ENCODE measurements at places on chromosomes 4 and X.

DNA sequence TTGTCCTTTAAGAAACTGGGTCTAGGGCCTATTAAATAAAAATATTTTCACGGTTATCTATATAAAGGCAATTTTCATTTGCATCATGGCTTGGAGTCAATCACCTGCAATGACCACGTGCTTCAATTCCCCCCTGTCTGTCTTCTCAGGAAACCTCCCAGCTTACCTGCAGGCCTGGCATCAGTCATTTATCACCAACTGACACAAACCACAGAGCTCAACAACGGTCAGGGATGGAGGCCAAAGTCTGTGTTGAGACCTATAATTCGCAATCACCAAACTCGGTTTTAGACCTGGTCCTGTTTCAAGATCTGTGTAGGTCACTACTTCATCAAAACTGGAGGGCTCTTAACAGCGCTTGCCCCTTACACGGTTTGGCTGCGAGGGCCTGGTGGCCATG is 1.9 kb downstream of the SLC9A7 start:
- no peak for DNase-seq

DNA sequence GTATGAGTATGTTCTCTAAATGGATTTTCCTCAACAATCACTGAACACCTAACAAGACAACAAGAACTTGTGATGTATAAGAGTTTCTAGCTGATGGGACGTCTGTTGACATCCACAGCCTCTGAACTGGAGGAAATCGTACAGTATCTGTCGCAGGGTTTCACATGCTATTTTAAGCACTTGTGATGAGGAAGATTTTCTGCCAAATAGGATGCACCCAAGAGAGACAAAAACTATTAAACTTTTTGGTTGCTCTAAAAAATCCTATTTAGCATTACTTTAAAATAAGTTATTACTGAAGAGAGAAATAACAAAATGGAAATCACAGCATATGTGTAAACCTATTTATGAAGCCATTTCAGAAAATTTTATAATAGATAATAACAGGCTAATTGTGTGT is 356.1 kb upstream of the SLC7A11 start:
- no peak for DNase-seq

DNA sequence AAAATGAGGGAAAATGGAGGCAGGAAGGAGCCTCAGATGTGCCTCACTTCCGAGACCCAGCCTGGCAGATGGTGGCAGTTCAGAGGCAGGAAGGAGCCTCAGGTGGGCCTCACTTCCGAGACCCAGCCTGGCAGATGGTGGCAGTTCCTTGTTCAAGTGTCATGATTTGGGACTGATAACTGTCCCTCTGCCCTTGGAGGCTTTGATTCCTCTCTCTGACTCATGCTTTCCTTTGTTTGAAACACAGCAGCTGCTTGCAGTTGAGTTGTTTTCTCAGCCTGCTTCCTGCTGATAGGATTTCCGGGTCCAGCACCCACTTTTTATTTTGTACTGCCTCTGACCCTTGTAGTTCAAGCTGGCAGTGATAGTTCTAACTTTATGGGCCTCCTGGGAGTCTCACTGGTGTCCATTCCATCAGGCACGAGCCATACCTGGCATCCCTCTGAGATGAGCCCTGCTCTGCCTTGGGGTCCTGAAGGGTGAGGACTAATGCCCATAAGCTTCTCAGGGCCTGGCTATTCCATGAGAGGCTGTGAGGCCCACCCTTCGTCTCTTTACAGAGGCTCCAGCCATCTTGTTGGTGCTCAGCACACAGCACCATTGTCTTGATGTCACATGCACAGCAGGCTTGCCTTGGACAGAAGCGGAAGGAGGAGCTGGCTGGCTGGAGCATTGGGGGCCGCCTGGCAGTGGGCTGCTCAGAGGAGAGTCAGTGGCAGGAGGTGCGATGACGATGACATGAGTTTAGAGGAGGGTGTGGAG is 13.0 kb downstream of the RGS12 start:
- DNase-seq, result no peak

DNA sequence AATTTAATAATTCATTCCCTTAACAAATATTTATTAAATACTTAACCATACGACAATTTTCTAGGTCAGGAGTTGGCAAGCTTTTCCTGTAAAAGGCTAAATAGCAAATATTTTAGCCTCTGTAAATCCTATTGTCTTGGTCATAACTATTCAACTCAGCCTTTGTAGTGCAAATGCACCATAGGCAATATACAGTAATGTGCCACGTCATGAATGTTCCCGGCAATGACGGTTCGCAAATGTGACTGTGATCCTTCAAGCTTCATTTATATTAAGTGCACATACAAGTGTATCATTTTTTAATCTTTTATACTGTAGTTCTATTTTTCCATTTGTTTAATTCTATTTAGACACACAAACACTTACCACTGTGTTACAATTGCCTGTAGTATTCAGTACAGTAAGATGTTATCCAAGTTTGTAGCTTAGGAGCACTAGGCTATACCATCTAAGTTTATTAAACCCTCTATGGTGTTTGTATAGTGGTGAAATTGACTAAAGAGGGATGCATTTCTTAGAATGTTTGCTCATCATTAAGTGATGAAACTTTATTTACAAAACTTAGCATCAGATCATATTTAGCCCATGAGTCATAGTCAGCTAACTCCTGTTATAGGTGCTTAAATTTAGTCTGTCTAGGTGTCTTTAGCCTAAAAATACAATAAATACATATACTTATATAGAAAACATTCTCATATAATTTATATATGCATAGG is 553.6 kb downstream of the STPG2 start:
- DNase-seq, result no peak

GRCh38 chrX:107804427-107804826 is 21.2 kb upstream of the MID2 start:
- DNase-seq, result no peak

DNA sequence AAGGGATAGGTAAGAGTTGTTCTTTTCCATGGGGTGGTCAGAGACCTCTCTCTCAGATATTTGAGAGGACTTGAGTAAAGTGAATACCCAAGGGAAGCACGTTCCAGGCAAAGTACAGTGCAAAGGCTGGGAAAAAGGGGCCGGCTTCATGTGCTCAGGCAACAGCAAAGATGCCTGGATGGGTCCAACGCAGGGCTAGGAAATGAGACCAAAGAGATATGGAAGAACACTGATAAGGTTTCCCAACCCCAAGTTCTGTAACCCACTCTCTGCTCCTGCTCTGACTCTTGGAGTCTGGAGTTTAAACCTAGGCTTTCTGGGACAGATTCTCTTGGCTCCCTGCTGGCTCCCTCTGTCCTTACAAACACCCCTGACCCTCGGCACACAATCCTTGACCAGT is 36.2 kb upstream of the PROM1 start:
- DNase-seq, result no peak

GRCh38 chr4:7325541-7325940 is 109.2 kb downstream of the PSAPL1 start:
- no peak for DNase-seq

DNA sequence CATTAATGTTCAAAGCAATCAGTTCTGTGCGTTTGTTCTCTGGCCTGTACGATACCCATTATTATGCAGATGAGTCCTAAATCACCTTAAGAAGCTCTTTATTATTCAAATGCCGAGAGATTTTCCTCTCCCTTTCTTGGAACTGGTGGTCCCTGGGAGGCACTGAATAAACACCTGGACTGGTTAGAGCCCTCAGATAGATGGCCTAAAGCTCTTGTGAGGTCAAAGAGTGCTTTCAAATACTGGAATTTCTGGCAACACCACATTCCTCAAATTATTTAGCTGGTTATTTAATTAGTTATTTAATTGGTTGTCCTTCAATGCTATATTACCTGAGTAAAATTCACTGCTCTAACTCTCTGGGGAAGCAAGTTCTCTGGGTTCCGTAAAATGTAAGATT is 3.0 kb downstream of the ARHGEF38 start:
- DNase-seq, result no peak

DNA sequence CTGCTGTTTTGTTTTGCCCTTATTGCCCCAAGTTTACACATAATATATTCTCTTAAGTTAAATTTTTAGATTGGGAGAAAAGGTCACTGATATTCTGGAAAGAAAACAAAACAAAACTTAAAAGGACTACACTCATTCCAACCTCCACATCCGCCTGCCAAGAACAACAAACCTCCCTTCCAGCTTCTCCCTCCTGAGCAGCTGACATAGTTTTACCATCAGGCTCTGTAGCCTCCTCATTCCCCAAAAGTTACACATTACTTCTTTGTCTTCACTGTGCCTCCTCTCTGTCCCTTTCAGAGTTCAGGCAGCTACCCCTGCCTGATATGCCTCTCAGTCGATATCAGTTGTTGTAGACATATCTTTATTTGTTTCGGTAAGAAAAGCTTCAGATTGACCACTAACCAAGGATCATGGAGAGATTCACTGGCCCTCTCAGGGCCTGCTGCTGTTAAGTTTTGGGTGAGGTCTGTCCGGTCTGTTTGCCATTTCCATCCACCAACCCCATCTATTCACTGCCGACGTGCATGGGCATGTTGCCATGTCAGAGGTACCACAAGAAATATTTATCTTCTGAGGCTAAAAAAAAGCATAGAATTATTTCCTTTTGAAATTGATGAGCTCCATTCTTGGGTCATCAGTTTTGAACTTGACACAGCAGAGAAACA is 164.1 kb downstream of the GASK1B start:
- DNase-seq, result no peak

- no peak for DNase-seq
Measured at GRCh38 chr4:8508740-8509139, 68.2 kb downstream of the TRMT44 start.

DNA sequence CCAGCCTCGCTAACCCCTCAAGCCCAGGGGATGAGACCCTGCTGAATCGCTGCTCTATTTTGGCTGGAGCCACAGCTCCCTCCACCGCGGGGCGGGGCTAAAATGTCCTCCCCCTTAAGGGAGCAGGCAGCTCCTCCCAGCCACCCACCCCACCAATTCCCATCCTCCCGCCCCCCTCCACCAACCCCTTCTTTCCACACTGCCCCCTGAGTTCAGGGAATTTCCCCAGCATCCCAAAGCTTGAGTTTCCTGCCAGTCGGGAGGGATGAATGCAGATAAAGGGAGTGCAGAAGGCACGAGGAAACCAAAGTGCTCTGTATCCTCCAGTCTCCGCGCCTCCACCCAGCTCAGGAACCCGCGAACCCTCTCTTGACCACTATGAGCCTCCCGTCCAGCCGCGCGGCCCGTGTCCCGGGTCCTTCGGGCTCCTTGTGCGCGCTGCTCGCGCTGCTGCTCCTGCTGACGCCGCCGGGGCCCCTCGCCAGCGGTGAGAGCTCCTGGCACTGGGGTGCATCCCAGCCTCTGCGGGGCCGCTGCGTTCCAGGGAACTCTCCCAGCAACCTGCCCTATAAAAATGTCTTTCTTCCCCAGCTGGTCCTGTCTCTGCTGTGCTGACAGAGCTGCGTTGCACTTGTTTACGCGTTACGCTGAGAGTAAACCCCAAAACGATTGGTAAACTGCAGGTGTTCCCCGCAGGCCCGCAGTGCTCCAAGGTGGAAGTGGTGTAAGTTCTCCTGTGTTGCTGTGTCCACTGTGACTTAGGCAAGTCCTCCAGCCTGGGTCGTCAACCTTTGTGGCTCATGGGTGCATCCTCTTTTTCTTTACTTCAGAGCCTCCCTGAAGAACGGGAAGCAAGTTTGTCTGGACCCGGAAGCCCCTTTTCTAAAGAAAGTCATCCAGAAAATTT is at the start of gene CXCL6:
TSS of gene CXCL6 (plus strand) at position 306 of the 907 bp plus-strand sequence. CDS start at position 379, 73 bp downstream.
- DNase-seq, result no peak

DNA sequence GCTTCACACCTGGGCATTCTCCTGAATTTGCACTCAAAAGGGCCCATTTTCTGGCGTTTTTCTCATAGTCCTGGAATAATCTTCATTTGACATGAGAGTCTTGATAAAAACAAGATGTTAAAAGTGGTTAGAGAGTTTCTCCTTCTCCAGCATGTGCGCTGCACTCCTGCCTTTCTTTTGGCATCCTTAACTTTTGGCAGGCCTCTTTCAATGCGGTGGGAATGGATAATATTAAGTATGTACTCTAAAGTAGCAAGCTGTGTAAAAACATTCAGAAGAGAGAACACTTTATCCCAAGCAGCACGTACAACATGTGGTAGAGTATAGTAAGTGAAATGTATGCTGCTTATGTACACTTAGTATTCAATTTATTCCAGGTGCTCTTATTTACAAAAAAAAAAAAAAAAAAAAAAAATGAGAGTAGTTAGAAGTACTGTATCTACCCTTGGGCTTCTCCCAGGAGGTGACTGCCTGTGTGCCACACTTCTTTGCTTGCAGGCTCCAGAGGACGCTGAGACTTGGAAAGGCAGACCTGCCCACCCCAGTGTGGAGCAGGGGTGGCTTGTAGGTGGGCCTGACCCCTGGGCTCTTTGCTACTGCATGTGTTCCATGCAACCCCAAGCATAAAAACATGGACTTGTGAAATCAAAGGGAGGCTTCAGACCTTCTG is 3.9 kb downstream of the FGF2 start:
- no peak for DNase-seq

DNA sequence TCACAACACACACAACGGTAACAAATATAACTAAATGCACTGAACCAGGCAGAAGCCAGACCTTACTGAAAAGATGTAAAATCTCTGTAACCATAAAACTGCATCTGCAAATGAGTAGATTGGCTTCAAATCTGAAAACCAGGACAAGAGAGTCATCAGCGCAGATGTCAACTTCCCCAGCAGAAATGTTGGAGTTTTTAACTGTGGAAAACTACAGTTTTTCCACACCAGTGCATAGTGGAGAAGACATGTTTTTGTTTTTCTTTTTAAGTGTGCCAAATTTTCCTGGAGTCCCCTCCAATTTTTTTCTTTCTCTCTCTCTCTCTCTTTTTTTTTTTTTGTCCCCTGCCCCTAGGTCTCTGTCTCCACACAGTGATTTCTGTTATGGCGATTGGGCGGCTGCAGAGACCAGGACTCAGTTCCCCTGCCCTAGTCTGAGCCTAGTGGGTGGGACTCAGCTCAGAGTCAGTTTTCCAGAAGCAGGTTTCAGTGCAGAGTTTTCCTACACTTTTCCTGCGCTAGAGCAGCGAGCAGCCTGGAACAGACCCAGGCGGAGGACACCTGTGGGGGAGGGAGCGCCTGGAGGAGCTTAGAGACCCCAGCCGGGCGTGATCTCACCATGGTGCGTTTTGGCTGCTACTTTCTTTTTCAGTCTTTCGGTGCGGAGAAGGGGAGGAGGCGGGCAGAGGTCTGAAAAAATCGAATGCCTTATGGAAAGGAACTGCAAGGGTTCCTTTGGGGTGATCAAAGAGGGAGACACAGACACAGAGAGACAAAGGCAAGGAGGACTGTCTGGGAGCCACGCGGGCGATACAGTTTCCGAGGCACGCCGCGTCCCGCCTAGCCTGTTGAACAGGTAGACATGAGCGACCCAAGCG is at the start of gene GUCY1A1:
TSS of gene GUCY1A1 (plus strand) at position 505 of the 878 bp plus-strand sequence. CDS start 30,020 bp downstream, outside the sequence.
- DNase-seq, result no peak

DNA sequence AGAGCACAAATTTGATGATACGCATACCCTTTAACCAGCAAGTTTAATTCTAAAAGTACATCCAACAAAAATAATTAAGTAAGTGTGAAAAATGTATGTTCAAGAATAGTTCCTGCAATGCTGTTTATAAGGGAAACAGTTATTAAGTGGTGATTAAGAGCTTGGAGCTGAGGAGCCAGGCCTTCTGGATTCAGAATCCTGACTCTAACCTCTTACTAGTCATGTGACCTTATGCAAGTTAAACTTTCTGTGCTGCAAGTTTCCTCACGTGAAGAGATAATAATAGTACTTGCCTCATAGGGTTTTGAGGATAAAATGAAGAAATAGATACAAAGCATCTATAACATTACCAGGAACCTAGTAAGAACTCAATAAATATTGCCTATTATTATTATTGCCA is 77.7 kb downstream of the FAM13A start:
- DNase-seq, result no peak

- DNase-seq, result no peak
Measured at GRCh38 chr4:117137145-117137544, 51.8 kb upstream of the TRAM1L1 start.

All from cortex of kidney (tissue), 1 donor.